ENCODE measurements at places on chromosomes 5 and 9.

DNA sequence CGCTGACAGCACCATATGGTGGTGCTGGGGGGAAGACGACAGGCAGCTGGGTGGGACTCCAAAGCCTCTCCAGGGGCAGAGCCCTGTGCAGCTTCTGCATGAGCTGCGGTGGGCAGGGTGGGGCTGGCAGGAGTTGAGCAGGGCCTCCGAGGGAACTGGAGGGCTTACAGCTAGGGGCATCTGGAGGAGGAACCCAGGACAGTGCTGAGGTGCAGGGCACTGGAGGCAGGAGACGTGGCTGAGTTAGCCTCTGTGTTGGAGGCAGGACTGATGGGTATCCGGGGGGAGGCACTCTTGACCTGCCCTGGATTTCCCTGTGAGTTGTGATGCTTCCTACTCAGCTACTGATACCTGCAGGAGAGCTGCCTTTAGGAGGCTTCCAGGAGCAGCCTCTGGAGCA, 45.0 kb downstream of the TENT4A start:
- no peak for DNase-seq

DNA sequence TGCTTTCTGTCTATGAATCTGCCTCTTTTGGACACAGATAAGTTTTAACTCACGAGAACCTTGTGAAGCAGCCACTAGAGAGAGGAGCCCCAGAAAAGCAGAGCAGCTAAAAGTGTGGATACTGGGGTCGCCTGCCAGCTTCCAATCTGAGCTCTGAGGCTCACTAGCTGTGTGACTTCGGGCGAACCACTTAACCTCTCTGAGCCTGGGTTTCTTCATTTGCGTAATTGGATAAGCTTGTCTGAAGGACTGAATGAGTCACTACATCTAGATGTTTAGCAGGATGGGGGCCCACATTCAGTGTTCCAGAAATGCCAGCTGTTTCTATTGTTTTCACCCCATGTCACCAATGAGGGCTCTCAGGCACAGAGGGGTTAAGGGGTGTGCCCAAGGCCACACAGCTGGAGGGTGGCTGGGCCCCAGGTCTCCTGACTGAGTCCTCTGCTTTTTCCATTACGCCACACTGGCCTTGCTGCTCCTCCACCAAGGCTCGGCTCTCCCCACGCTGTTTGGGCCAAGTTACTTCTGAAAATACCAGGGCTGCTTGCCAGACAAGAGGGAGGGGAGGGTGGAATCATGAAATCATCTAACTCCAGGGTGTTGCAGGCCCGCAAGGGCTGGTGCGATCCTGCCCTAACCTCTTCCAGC, 36.2 kb downstream of the SH3PXD2B start:
- no peak for DNase-seq

DNA sequence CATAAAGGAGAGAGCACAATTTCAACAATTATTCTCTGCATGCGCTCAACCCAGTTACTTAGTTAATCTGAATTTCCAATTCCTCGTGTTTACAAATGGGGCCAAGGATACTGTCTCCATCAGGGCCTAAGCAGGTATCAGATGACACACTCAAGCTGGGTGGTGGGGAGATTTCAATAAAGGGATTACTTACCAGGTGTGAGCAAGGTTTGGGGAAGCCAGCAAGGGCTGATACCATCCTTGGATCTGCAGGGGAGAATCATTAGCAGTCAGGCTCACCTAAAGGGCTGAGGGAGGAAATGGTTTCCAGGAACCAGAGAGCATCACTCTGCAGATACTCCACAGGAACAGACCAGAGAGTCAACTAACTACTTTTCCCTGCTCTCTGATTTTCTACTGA, 487.1 kb downstream of the NTRK2 start:
- no peak for DNase-seq

- no peak for DNase-seq
Observed at GRCh38 chr5:113813466-113813865, 300.0 kb downstream of the YTHDC2 start.

- no peak for DNase-seq
Observed at GRCh38 chr5:111806156-111806555, 49.2 kb upstream of the NREP start.

Data from stimulated activated CD4-positive, alpha-beta T cell treated with anti-CD3 and anti-CD28 coated beads, Interleukin-1b, Interleukin-23, amount 100 ng/mL, for 1 hour (primary cell).